Kasumi-1 (cell line): ENCODE measurements at places on chromosomes 4 and X.

GRCh38 chr4:35229021-35229420, 1015.3 kb downstream of the ARAP2 start:
- DNase-seq, result no peak

- no peak for DNase-seq
Measured at GRCh38 chr4:78710536-78710935, 65.6 kb upstream of the BMP2K start.

GRCh38 chr4:76457885-76458284, 22.9 kb downstream of the SHROOM3 start:
- no peak for DNase-seq

DNA sequence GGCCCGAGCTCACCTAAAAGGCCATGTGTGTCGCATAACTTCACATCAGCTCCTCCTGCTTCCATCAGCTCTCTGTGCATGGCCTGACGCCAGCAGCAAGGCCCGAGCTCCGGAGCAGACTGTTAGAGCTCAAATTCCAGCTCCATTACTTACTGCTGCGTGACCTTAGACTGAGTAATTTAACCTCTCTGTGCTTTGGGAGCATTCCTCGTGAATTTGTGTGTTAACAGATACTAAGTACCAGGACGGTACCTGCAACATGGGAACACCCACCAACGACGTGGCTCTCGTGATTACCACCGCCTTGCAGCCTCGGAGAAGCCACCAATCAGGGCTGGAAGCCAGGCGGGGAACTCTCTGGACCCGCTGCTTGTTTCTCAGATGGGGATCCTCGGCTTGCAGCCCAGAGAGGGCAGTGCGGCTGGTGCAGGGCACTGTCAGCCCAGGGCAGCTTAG, 12.9 kb downstream of the LETM1 start:
- no peak for DNase-seq

DNA sequence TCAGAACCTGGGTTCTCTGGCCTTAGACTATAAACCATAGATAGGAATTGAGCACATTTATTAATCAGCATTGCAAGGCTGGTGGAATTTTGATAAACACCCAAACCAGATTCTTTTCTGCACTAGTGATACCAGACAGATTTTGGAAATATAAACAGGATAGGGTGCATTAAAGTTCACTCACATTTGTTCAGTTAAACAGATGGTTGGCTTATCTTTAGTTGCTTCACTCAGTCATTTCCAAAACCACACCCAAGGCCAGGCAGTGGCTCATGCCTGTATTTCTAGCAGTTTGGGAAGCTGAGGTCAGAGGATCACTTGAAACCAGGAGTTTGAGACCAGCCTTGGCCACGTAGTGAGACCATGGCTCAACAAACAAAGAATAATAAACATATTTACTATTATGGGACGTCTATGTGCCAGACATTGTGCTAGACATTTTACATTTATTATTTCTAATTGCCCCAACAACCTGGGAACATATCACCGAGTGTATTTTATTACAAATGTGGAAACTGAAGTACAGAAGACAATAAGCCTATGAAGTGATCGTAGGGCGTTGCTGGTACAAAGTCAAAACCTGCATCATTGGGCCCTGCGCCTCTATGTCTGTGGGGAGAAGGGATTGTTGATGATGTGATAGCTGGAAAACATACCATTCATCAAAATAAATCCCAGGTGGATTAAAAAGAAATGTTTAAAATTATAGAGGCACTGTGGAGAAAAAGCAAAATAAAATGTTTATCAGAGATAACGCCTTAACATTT, 15.0 kb downstream of the ADD1 start:
- DNase-seq, result no peak

DNA sequence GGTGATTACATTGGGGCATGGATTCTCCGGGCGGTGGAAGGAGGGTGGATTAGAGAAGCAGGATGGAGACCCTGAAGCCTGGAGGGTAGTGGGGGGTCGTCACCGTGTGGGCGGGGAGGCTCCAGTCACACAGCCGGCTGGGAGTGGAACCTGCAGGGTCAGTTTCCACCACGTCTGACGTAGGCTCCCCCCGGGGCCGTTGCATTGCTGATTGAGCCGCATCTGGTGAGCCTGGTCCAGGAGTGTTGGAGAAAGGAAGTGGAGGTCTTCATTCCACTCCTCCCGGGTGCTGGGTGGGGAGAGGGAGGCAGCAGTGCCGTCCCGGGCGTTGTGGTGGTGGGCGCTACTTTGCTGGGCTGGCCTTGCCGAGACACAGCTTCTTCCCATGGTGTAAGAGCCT, 28.1 kb downstream of the TBC1D14 start:
- no peak for DNase-seq

GRCh38 chrX:119757979-119758730, at the start of gene SOWAHD:
SOWAHD (plus strand) TSS chrX:119758588; CDS start chrX:119758668, 80 bp downstream.
- DNase-seq, result peak; percentile 25

DNA sequence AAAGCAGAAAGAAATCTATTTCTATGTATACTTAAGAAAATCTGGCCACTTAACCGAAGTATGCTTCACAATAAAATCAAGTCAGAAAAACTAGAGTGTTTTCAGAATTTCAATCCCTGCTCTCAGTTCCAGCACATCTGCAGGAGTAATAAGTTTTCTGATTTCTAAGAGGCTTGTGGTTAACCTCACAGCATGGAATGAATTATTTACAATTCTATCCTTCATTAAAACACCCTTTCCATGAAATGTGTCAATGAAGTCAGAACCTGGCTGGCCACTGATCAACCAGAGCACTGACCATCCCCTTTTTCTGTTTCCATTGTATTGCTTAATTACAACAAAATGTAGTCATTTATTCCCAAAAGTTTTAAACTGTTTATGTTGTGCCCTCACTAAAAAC, 781.4 kb upstream of the INTU start:
- no peak for DNase-seq

GRCh38 chrX:24428516-24428915, 36.6 kb upstream of the PDK3 start:
- DNase-seq, result no peak

- DNase-seq, result no peak
Measured at GRCh38 chr4:100357542-100357941, 160.3 kb downstream of the EMCN start.

- DNase-seq, result no peak
Measured at GRCh38 chrX:118480172-118480571, 15.4 kb upstream of the DOCK11 start.
